ENCODE measurements at places on chromosomes 4 and X. TPM values are rescaled to one million over a fixed set of nuclear protein-coding genes. Genes with fewer than 3 reads are reported as not detected.
A peak's percentile ranks its signal among the peaks of the same experiment; 100 is the strongest.

Gene ZNF711
- 0.78 TPM for polyA plus RNA-seq

Gene PRDM8
- 1.6 TPM for polyA plus RNA-seq

Gene RNF212
- polyA plus RNA-seq, result 2.4 TPM

Gene TMEM31
- not detected for polyA plus RNA-seq

Gene TCEAL2
- not detected for polyA plus RNA-seq

Gene EIF4E
- polyA plus RNA-seq, result 95.0 TPM

DNA sequence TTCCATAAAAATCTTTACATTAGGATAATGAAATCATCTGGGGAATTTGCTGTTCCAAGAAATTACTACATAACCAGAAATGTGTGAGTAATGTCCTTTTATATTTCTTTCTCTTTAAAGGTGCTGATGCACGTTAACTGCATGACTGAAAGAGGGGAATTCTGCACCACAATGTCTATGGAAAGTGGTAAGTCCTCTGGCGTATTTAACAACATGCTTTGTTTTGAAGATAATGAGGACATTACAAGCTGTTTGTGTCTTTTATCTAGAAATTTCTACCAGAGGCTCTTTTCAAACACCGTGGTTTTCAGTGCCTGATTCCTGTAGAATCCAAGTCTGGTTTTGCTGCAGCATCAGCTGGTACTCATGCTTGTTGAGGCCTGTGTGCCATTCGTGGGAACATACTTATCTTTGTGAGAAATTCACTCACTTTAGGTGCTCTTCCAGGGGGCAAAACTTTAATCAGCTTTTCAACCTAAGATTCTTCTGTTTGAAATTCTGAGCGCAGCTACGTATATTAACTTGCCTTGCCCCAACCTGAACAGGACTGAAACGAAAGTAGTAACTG is 257.2 kb downstream of the PDHA2 start:
- no peak for DNase-seq

DNA sequence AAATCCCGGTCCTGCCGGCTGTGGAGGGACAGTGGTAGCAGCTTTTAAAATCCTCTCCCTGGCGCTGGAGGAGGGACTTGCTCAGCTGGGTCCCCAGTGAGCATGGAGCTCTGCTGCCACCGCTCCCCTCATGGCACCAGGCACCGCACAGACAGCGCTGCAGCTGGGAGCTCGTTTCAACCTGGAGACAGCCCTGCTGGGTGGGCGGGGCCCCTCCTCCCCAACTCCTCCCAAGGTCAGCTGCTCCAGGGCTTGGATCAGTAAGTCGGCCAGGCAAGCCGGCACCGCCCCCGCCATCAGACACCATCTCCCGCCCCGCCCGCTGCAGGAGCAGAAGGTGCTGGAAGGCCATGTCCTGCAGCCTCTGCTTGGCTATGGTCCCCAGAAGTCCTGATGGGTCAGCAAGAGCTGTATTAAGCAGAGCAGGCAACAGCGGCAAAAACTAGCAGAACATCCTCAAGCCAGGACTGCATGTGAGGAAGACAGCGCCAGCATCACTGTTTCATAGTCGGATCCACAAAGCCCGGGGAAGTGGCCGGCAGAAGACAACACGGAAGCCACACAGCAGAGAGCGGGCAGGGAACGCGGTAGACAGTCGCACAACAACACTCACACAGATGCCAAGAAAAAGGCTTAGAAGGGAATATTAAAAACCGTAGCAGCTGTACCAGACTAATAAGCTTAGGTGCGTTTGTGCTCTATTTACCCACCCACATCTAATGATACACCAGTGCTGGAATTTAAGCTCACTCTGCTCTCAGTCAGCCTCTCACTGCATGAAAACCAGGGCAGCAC is 16.2 kb downstream of the ZFYVE28 start:
- no peak for DNase-seq

DNA sequence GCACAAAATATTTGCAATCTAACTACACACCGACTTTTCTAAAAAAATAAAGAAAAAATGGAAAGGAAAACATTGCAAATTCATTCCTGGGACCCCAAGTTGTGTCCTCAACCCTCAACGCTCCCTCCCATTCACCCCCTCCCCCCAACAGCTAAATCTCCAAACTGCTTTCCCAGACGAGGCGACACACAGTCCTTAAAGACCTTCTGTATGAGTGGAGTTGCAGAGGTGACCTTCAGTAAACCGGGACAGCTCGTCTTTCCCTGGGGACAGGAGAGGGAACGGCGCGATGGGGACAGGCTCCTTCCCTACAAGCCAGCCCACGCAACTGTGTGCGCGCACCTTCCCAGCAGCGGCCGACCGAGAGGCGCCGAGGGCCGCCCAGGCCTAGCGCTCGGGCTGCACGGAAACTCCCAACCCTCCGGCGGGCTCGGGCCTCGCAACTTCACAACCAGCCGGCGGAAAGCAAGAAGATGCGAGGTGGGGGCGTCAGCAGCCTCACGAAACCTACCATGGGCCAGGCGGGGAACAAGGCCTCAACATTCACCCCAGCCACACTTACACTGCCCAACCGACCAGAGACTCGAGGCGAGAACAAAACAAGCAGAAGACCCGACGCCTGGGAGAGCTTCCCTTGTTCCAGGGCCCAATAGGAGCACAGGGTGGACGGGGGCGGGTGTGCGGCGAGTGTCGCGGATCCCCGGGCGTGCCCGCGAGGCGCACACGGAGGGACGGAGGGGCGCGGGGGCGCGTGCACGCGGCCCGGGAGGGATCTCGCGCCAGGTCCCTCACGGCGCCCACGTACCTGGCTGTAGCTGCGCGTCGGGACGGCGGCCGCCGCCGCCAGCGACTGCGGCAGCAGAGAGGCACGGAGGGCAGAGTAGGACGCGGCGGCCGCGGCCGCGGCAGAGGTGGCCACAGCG is 763 bp downstream of the GRSF1 start:
- peak; percentile 74 for DNase-seq

DNA sequence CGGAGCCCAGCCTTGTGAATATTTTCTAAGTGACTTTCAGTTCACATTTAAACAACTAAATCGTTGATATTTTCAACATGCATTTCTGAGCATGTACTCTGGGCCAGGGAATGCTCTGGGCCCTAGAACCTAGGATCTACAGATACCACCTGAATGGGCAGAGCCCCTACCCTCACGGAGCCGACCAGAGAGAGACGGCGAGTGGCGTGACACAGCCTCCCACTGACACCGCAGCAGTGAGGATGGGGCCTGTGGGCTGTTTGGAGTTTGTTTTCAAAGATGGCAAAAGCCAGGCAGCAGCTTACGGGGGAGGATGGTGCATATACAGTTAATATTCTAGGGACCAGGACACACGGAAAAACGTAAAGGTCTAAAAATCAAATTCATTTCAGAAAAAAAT is 17.7 kb downstream of the NELFA start:
- DNase-seq, result no peak

DNA sequence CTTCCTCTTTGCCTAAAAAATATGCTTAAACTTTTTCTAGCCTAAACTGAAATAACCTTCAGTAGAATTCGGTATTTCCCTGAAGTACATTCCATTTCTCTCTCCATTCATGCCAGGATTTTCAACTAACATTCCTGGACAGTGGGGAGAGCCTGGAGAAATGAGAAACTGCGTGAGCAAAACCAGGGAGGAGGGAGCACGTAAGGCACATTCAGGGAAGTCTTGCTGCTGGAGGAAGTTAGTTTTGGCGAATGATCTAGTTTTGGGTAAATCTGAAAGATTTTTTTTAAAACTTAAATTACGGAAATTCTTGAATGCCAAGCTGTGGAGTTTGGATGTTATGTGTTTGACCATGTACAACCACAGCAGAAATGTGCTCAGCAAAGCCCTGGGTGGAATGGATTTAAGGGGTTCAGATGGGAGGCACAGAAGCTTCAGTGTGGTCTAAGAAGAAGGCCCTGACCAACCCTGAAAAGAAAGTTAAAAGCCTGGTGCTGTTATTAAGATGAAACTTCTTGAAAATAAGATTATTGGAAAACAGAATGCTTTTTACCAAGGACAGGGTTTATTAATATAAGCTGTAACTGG is 347.8 kb downstream of the ANK2 start:
- DNase-seq, result no peak

DNA sequence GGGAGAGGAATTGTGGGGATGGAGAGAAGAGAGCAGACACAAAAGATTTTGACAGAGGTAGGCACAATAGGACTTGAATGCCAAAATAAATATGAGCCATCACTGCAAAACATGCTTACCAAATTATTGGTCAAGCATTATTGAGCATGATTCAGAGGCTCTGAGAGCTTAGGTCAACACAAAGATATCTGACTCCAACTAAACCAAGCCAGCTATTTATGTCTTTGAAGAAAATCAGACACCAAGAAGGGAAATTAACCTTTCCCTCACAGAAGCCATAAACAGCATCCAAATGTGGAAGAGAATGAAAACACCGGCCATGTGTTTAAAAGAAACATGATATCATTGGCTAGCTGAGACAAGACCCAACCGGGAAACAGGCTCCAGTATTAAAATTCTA is 323.2 kb downstream of the RAB28 start:
- no peak for DNase-seq

DNA sequence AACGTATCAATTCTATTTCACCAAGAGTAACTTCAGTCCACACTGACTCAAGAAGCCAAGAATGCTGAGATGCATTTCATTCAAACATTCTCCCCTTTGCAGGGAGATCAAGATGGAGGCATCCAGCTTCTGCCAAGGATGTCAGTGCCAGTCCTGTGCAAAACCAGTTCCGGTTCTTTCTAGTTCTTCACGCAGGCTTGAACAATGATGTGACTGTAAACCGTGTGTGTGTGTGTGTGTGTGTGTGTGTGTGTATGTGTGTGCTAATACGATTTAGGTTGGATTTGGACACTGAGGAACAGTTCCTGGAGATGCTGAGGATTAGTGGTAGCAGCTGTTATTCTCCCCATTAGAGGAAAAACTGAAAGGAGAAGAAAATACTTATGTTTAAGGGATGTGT is at the start of gene REELD1:
TSS of gene REELD1 (plus strand) at position 301 of the 400 bp plus-strand sequence. CDS start 2,415 bp downstream, outside the sequence.
- DNase-seq, result no peak

DNA sequence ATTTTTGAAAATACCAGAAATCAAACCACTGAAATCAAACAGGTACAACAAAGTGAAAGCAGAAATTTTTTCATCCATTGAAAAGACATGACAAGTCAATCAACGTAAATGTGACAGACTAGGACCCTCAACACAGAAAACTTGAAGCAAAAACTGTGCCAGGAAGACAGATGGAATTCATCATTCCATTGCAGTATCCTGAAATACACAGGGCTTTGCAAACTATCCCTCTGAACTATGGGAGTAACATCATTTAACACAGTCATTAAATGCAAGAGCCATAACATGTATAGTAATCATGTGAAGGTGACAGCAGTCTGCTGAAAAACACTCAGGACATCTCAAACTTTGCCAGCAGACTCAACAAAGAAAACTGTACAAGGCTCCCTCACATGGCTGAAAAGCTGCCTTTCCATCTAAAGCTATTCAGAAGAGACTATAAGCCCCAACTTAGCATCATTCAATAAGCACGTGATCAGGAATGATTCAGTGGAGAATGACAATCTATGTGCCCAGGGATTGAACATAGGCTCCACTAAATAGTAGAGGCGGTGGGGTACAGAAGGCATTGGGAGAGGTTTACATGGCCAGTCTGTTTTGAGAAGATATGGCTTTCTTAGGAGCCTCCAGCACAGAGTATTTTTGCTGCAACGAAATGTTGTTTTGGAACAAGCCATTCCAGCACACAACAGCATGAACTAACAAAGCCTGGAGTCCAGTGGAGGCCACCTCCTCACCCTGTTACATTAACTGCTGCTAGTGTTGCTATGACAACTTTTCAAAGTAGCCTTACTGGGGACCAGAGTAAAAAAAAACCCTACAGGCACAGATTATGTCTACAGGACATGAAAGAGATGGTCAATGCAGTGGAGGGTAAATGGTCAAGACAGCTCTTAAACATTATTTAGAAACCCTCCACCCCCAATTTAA is 274.5 kb upstream of the NOCT start:
- DNase-seq, result no peak
